ENCODE measurements at places on chromosomes 13 and 19.
A peak's percentile ranks its signal among the peaks of the same experiment; 100 is the strongest.

GRCh38 chr13:67076378-67076777 lies 153.8 kb downstream of the PCDH9 start:
- no peak for DNase-seq

- DNase-seq = no peak
Measured at GRCh38 chr13:22594041-22594440, 586.7 kb upstream of the SGCG start.

DNA sequence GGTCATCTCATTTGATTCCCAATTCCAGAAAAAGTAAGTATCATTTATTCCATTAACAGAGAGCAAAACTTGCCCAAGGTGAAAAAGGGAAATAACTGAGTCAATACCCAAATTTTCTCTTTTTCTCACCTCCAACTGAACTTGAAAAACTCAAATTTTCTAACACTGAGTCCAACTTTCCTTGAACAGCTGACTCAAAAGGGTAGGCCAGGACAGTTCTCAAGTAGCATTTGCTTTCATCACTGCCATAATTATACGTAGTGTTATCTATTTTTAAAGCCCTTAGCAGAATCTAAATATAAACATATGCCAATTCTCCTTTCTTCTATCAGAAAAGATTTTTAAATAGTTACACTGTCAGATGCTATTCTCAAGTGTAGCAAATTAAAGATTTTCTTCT lies 3.5 kb downstream of the N4BP2L2 start:
- DNase-seq = no peak

DNA sequence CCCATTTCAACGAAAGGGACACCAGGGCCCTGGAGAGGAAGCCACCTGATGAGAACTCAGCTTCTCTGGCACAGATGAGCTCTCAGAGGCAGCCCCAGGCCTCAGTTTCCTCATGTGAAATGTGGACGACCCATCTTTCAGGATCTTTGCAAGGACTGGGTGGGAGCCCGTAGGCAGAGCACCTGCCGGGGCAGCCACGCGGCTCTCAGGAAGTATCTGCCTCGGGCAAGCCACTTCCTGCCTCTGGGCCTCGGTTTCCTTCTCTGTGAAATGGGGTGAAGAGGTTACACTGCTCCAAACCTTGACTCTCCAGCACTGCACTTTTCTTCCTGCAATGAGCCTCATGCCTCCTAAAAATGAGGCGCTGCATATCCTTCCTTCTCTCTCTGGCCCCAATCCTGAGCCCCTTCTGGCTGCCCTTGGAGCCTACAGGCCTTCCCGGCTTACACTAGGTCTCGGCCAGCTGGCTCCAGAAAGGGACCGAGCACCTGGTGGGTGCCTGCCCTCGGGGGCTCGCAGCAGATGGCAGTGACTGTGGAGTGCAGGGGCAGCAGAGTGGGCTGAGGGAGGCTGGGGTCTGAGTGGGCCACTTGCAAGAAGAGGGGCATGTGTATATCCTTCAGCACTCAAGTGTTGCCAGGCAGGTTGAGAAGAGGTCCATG lies 3.5 kb downstream of the SSBP4 start:
- DNase-seq = no peak

GRCh38 chr19:34145741-34146202 lies 26.5 kb upstream of the LSM14A start:
- peak; percentile 57 for DNase-seq

- no peak for DNase-seq
Measured at GRCh38 chr19:44987148-44987675, 14.1 kb upstream of the RELB start.

DNA sequence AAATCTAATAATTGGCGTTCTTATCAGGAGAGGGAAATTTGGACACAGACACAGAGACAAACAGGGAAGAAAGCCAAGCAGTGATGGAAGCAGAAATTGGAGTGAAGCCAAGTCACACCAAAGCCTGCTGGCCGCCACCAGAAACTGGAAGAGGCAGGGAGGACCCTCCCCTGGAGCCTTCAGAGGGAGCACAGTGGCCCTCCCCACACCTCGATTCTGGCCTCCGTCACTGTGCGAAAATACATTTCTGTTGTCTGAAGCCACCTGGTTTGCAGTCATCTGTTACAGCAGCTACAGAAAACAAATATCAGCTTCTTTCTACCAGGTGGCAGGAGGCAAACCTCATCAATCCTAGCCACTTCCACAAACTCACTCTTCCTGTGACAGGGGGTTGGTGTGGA lies 8.3 kb upstream of the TLE6 start:
- DNase-seq = no peak

DNA sequence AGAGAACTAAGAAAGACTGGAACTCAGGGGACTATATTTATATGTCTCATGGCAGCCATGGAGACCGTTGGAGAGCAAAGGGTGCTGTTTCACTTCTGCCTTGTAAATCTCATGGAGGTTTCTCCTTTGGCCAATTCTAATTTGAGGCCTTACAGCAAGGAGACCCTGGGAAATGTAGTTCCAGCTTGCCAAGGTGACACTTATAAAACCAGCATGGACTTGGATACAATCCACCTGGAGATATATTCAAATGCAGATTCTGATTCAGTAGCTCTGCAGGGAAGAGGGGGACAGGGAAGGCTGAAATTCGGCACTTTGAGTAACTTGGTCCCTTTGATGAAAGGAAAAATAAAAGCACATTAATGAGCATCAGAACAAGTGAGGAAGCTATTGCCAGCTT lies 90.0 kb downstream of the OXGR1 start:
- no peak for DNase-seq

DNA sequence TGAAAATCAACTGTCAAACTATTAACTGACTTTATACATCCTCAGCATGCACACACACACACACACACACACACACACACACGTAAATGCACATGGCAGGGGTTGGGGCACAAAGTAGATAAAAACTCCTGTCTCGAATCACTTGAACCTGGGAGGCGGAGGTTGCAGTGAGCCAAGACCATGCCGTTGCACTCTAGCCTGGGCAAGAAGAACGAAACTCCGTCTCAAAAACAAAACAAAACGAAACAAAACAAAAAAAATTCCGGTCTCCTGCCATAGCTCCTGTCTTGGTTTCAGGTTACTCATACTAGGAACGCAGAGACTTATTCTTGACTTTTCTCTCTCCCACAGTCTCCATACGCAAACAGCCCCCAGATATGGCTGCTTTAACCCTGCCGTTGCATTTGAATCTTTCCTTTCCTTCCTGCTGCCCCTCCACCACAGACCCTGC lies 148.9 kb downstream of the SHISA2 start:
- no peak for DNase-seq

DNA sequence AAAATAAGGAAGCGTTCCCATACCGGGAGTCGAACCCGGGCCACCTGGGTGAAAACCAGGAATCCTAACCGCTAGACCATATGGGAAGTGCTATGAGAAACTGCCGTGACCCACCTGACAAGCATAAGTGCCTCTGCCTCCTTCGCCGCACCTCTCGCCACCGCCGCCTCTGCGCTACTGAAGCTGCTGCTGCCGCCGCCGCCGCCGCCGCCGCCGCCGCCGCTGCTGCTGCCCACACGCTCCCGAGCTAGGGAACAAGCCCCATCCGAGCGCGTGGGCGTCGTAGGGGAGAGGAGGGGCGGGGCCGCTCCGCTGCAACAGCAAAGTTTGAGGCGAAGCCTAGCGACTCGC lies 610 bp upstream of the WBP4 start:
- DNase-seq = peak; percentile 95

- DNase-seq = no peak
Measured at GRCh38 chr13:54536112-54536511, 1507.5 kb downstream of the OLFM4 start.

DNA sequence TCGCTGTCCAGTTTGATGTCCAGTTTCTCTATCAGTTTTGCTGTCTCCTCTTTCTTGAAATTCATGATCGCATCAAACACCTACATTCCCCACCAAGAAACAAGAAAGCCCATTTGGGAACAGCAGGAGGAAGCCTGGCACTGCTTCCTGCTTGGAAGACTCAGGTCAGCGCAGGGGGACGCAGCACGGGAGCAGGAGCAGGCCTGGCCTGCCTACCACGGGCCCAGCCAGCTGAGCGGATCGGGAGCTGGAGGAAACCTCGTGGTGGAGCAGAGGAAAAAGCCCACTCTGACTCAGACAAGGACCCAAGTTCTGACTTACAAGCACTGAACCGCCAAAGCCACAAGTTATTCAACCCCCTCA lies 3.9 kb downstream of the EEF2 start:
- DNase-seq = no peak

GRCh38 chr13:113354831-113355610 lies 8.9 kb downstream of the GRTP1 start:
- no peak for DNase-seq

GRCh38 chr13:99009987-99010551 lies 32.2 kb upstream of the DOCK9 start:
- no peak for DNase-seq

DNA sequence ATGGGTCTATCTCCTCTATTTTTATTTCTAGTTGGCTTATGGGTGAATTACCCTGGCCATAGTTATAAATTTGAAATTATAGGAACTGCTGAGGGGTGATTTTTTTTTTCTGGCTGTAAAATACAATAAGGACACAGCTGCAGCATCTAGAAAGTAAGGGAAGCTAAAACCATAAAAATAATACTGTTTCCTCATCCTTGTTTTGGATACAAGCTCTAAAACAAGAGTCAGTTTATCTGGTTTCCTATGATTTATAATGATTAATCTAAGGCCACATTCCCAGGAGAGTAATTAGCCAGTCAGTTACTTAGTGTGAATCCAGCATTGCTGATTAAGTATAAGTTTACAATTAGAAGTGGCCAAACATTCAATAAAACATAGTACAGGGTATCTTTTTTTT lies 219.1 kb upstream of the NBEA start:
- DNase-seq = no peak

GRCh38 chr13:96511587-96511986 lies 421.7 kb downstream of the HS6ST3 start:
- no peak for DNase-seq

- DNase-seq = no peak
Measured at GRCh38 chr19:456547-457110, 4.2 kb downstream of the SHC2 start.

DNA sequence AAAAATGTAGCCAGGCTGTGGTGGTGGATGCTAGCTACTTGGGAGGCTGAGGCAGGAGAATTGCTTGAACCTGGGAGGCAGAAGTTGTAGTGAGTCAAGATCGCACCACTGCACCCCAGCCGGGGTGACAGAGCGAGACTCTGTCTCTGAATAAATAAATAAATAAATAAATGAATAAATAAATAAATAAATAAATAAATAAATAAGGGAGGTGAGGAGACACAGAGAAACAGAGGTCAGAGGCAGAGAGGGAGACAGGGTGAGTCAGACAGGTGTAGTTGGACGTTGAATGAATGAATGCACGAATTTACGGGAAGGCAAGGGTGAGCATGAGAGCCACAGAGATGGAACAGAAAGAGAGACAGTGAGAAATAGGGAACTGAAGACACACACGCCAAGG lies 3.1 kb downstream of the RAB4B start:
- DNase-seq = no peak

DNA sequence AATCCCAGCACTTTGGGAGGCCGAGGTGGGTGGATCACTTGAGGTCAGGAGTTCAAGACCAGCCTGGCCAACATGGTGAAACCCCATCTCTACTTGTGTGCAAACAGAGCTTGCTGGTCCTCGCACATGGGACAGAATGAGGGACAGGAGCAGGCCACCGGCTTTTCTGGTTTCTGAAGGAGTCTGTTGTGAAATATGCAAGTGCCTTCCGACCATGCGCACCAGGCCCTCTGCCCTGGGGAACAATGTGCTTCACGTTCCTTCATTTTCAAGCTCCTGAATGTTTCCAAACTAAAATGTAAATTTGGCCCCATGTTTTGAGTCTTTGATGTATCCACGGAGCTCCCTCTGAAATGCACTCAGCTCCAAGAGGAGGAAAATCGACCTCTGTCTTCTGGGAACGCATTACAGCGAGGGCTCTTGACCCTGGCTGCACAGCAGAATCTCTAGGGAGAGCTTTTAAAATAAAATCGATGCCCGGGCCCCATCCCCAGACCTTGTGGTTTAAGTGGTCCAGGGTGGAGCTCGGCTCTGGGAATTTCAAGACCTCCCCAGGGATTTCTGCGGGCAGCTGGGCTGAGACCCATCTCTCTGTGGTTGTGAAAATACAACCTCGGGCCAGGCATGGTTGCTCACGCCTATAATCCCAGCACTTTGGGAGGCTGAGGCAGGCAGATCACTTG lies 9.3 kb upstream of the ACP4 start:
- DNase-seq = no peak

- DNase-seq = no peak
Measured at GRCh38 chr13:111898956-111899713, 167.8 kb upstream of the SOX1 start.

- no peak for DNase-seq
Measured at GRCh38 chr13:75687150-75687763, 51.1 kb downstream of the LMO7 start.

- DNase-seq = no peak
Measured at GRCh38 chr13:47216176-47216822, 319.4 kb upstream of the HTR2A start.

DNA sequence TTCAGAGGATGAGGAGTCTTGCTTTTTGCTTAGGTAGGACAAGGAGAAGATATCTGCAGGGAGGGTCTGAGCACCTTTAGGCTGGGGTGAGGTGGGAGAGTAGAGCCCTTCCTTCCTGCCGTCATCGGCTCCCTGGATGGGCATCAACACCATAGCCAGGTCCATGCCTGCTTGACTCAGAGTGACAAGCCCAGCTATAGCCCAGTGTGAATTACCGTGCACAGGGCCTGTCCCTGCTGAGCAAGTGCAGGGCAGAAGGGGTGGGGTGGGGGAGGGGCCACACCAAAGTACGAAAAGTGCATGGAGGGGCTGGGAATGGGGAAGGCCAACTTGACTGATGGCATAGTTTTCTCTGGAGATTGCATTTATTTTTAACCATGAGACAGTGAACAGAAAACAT lies 30.3 kb upstream of the RNF113B start:
- no peak for DNase-seq

DNA sequence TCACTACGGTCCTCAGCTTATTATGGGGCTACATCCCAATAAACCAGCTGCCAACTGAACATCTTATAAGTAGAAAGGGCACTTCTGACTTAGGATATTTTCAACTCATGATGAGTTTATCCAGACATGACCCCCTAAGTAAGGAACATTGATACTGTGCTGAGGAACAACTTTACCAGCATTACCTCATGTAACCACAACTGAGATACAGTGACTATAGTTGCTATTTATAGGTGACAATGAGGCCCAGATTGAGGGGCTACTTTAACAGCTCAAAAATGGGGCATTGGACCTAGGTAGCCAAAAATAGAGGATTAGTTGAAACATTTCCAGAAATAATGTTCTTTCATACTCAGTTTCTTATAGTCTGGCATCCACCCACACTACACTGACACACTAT lies 26.8 kb downstream of the SKA3 start:
- no peak for DNase-seq

DNA sequence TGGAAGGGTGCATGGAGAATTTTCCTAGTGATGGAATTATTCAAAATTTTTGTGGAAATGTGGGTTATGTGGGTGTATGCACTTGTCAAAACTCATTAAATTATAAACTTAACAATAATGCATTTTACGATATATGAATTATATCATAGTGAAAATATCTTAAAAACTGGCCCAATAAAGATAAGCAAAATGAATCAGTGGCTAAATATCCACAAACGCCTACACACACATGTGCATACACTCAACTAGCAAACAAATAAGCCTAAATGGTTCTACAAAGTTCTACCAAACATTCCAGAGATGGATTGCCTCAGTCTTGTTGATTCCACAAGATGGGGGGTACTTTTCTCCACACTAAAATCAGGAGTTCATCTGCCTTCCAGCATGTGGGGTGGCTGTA lies 349.5 kb downstream of the TSHZ3 start:
- DNase-seq = no peak
